ENCODE measurements at places on chromosomes 4 and X.
A peak's percentile ranks its signal among the peaks of the same experiment; 100 is the strongest.

DNA sequence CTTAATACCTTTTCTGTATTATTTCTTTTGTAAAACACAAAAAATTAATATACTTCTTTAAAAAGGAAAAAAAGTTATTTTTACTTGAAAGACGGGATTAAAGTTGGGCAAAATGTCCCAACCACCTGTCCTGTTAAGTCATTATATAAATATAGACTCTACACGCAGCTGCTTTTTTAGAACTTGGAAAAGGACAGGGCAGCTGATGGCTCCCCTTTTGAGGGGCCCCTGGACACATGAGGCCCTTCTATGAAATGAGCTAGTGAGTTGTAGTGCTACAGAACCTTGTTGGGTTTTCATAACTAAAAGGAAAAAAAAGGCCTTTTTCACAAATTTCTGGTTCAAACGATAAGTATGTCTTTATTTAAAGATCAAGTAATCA, 600 bp upstream of the BEX2 start:
- no peak for DNase-seq

DNA sequence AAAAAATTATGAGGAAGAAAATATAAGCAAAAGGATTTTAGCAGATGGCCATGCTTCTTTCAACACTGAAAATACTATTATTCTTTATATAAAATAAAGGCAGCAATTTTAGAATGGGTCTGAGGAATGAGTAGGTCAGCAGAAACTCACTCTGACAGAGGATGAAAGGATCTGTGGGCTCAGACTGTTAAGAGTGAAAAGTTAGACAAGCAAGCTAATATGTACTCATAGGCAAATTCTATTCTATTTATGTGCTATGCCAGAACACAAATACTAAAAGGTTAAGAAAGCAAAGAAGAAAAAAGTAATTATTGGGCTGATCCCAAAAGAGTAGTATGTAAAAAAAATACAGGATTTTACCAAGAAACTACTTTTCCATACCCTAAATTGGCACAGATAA, 13.9 kb downstream of the LCORL start:
- no peak for DNase-seq

- no peak for DNase-seq
Observed at GRCh38 chr4:88609387-88609786, 17.1 kb downstream of the HERC3 start.

DNA sequence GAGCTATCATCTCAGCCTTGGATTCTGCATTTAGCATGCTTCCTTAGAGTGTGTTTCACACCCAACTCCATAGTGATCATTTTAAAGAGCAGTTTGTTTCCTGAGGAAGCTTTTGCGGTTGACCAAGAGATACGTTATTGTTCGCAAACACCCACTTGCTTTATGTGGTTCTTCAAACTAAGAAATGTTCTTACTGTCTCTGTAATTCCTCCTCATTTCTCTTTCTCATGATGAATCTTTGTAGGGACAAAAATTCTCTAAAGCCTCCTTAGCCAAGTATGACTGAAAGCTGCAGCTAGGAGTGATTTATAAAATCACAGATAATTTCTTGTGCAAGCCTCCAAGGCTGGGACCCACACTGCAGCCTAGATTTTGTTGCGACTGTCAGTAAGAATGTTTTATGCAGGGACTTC, 10.0 kb downstream of the TNIP3 start:
- no peak for DNase-seq

DNA sequence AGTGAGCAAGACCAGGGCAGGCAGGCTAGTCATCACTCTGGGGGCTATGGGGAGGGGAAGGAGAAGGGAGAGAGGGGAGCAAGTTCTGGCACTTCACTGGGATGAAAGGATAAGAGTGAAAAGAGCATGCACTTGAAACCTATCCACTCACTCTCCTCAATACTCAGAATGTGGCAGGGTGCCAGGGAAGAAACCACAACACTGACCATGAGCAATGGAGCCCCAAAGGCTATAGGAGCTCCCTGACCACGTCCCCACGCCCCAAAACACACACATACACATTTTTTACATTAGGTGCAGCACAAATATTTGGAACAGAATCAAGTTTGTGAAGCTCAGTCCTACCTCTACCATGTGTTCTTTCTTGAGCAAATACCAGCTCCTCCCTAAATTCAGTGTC, 132.2 kb downstream of the IDS start:
- DNase-seq = no peak

GRCh38 chr4:37224854-37225253, 19.7 kb upstream of the NWD2 start:
- DNase-seq = no peak

GRCh38 chr4:76206222-76206942, 7.2 kb downstream of the SCARB2 start:
- DNase-seq = no peak

DNA sequence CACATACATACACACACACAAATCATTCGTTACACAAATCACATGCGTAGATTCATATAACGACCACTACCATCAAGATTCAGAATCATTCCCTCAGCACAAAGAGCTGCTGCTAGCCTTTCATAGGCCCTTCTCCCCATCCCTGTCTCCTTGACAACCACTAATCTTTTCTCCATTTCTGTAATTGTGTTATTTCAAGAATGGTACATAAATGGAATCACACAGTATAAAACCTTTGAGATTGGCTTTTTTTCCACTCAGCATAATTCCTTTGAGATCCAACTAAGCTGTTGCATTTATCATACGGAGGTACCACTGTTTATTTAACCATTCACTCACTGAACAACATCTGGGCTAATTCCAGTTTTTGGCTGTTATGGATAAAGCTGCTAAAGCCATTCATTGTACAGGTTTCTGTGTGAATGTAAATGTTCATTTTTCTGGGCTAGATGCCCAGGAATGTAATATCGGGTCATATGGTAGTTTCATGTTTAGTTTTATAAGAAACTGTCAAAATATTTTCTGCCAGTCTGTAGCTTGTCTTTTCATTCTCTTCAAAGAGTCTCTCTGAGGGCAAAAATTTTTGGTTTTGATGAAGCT, 64.1 kb downstream of the USP11 start:
- no peak for DNase-seq

- DNase-seq = no peak
Observed at GRCh38 chr4:126959056-126959745, 673.6 kb upstream of the INTU start.

- peak; percentile 26 for DNase-seq
Observed at GRCh38 chrX:8879750-8880149, 78.6 kb upstream of the FAM9A start.

DNA sequence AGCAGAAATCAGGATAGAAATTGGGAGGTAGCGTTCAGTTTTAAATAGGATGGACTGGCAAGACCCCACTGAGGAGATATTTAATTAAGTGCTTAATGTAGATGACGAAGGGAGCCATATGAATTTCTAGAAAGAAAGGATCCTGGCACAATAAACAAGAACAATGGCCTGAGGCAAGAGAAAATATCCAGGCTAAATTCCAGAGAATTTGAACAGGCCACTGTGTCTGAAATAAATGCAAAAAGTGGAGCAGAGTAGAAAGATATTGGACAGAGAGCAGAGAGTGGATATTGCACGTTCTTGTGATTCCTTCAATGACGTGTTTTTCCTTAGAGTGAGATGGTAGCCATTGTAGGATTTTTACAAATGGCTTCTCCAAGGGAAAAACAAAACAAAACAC, 1504.8 kb downstream of the C4orf33 start:
- no peak for DNase-seq

DNA sequence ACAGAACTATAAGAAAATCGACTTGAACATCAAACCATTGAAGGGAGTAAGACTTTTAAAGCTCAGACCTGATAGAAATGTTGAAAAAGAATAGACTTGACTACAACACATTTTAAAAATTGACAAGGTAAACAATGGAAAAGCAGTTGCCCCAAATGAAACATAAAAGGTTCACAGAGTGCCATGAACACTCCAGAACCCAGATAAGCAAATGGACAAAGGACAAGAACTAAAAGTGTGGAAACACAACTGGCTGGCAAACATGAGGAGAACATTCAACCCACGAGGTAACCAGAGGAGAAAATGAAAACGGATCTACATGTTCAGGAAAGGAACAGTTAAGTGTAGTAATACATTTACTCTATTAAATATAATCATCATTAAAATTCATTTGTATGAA, 26.5 kb downstream of the SCARB2 start:
- no peak for DNase-seq

DNA sequence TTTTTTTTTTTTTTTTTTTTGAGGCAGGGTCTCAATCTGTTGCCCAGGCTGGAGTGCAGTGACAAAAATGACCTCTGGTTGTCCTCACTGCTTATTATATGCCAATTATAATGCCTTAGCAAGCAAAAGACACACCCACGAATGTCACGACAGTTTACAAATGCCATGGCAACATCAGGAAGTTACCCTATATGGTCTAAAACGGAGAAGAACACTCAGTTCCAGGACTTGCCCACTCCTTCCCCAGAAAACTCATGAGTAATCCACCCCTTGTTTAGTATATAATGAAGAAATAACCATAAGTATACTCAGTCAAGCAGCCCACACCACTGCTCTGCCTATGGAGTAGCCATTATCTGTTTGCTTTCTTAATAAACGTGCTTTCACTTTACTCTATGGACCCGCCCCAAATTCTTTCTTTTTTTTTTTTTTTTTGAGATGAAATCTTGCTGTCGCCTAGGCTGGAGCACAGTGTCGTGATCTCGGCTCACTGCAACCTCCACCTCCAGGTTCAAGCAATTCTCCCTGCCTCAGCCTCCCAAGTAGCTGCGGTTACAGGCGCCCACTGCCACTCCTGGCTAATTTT, 106.2 kb downstream of the SMIM20 start:
- DNase-seq = peak; percentile 27

GRCh38 chrX:124462931-124463330, 116.6 kb downstream of the SH2D1A start:
- DNase-seq = no peak

DNA sequence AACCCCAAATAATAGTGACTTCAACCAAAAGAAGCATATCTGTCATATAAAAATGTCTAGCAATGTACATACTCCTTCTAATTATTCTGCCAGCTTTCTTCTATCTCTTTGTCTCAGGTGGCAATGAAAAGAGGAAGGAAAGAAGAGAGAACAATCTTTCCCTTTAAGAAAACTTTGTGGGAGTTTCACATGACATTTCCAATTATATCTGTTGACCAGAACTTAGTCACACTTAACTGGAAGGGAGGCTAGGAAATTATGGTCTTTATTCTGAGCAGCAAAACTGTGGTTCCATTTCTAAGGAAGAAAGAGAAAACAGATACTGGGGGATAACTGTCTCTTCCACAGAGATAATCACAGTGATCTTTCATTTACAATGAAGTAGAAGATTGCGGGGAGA, 12.9 kb upstream of the MAOA start:
- no peak for DNase-seq

DNA sequence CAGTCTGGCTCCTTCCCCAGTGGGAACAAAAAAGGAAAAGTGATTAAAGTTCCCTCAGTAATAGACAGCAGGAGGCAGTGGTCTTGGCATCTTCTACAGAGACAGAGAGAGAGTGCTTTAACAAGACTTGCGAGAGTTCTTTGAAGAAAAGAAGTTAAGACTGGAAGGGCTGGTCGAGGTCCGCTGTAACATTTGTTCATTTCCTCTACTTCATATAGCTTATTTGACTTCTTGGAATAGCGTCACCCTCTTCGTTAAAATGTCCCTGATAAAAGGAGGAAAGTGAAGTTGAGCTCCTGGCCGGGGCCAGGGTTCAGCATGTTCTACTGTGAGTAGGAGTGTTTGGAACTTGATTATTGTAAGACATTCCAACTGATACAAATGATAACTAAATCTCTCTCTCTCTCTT, 179.8 kb downstream of the SLIT2 start:
- no peak for DNase-seq

DNA sequence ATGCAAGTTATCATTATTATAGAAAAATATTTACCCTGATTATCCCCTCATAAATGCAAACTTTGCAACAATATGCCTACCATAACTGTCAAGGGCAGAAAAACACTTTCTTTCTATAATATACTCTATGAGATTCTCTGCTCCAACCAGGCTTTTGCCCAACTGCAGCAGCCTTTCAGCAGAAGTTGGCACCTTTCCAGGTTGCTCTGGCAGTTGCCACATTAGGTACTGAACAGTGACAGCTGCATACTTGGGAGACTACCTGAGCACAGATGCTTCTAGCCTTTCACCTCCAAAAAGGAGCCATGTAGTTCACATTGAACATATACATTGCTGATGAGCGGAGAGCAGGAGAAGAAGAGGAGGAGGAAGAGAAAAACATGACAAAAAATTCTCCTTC, 69.5 kb upstream of the BRWD3 start:
- DNase-seq = no peak

- no peak for DNase-seq
Observed at GRCh38 chr4:128913228-128913627, 103.7 kb downstream of the JADE1 start.

DNA sequence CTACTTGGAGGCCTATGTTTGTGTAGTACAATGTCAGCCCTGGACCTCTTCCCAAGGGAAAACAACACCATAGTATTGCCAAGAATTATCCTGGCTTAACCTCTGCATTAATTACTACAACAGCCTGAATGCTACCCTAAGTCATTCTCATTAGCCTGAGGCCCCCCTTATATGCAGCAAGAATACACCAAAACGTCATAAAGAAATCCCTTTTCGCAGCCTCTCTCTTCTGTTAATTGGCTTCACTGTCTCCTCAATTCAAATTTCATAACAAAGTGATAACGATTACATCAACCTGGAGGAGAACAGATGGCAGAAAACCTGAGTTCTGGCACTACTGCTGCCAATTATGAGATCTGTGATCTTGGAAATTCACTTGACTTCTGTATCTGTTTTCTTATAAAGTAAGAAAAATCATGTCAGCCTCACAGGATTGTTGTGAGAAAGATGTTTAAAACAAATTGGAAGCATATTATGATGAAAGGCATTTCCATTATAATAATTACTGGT, 1663.1 kb downstream of the STIM2 start:
- no peak for DNase-seq

DNA sequence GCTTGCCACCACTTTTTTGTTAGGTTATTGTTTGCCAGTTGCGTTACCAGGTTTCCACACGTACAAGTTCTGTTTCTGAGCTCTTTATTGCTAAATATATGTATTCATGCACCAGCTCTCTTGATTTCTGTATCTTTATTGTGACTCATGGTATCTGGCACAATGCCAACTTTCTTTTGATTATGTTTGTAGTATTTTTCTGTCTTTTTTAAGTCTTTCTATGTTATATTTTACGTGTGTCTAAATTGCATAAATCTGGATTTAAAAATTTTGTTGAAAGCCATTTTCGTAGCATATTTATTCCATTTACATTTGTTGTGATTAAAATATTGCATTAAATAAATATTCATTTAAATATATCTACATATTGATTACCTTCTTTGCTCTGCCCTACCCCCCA, 73.8 kb downstream of the KDM6A start:
- no peak for DNase-seq

GRCh38 chr4:86034616-86035015, 325.2 kb downstream of the MAPK10 start:
- DNase-seq = no peak

DNA sequence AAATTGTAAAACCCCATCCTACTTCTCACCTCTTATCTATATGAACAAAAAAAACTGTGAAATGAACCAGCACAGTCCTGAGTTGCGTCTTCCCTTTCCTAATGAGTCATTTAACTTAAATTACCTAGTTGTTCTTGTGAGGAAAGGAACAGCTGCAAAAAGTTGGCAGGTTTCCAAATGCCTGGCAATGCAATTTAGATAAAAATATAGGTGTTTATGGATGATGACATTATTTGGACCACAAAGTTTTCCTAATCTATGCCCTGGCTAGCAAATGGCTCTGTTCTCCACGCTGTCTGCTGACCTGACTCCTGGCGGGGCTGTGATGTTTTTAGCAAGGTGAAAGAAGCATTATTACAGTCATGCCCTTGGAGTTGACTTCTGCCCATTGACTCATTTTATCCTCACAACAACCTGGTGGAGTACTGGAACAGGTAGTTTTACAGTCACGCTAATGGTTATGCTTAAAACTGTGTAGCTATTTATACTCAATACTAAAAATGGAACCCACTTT, 29.8 kb upstream of the RELL1 start:
- DNase-seq = peak; percentile 45
